ENCODE measurements at places on chromosomes 1 and 21.

DNA sequence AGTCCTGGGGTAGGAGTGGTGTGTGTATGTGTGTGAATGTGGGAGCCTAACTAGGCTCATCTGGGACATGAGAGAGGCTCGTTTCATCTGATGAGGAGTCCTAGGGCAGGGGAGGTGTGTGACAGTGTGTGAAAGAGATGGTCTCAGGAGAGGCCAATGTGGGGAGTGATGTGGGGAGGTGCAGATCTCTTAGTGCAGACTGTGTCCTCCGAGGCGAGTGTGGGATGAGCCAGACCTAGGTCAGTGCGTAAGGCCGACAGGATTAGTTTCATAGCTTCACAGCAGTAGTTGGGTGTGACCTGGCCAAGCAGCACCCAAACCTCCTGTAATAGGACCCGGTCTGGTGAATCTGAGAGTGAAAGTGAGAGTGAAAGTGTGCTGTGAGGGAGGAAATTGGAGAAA, 94.7 kb downstream of the LIPI start:
- DNase-seq = no peak

DNA sequence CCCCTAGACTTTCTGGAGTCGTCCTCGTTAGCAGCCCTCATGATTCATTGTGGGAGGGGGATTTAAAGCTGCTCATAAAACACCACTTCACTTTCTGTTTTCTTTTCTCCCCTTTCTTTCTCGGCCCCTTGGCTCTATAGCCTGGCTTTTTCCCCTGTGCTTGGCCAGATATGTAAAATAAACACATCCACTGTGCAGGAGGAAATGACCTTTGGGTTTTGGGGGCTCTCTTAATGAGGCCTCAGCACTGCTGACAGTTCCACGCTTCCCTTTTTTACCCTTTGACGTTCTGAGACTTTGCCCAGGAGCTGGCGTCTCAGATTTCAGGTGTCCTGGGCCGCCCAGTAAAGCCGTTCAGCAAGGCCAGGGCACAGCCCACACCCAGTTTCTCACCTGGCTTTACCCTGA, 65.7 kb downstream of the RUNX3 start:
- no peak for DNase-seq

DNA sequence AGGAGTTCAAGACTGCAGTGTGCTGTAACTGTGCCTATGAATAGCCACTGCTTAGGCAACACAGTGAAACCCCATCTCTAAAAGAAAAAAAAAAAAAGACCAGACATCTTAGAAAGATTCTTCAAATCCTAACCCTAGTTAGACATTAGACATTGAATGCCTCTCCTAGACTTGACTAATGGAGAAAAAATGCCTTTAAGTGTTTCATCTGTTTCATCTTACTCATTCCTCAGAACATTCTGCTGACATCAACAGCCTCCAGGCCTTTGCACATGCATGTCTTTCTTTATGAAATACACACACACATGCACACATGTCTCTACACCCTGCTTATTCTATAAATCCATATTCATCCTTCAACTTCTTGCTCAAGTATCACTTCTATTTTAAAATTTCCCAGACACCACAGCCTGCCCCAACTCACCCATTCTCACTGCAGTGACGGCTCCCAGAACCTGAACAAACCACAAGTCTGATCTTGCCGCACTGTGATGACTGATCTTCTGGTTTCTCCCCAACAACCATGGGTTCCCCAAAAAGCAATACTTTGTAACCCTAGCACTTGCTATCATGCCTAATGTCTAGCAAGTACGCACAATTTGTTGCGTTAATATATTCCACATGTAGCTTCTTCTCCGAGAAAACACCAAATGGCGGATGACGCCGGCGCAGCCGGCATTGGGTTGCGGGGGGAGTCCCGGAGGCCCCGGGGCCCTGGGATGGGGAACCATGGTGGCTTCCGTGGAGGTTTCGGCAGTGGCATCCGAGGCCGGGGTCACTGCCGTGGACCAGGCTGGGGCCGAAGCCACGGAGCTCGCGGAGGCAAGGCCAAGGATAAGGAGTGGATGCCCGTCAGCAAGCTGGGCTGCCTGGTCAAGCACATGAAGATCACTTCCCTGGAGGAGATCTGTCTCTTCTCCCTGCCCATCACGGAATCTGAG, 37.4 kb downstream of the LRRC52 start:
- DNase-seq = no peak

GRCh38 chr1:25021591-25022215, 91.6 kb upstream of the RUNX3 start:
- no peak for DNase-seq

DNA sequence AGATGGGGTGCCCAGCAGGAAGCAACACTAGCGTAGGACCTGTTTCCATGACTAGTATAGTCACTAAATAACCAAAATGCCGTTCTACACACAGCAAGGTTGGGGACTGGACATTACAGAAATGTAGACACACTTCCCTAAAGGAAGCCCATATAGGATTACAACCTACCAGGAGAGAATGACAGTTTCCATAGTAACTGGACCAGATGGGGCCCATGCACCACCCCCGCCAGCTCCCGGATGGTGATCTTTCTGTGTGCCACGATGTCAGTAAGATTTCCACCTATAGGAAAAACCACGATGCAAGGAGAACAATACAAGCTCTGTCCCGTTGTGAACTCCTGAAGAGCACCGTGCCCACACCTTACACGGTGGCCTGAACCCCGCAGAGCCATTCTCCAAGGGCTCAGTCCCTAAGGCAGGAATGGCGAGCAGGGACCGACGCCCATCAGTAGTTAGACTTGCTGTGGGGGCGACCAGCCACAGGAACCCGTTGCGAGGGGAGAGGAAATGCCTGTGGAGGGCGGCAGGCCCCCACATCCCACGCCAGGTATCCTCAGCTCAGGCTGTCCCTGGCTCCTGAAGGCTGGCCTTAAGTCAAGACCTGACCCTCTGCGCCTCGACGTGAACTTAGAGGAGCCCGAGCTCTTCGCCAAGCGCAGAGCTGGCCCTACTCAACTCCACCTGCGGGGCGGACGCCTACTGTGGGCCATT, 13.6 kb upstream of the CEP85 start:
- DNase-seq = no peak

DNA sequence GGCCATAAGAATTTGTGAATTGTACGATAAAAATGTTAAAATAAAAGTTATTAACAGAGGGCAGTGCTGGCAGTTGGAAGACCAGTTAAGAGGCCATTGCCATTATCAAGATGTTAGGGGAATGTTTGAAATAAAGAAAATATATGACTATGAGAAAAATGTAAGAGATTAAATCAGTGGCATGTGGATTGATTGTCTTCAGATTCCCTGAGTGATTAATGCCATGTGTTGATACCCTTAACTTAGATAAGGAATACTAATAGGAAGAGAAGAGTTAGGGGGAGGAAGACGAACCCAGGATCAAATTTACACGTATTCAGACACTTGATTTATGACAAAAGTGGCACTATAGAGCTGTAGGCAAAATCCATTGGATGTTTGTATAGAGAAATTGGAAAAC, 155.8 kb downstream of the PIK3R3 start:
- no peak for DNase-seq

DNA sequence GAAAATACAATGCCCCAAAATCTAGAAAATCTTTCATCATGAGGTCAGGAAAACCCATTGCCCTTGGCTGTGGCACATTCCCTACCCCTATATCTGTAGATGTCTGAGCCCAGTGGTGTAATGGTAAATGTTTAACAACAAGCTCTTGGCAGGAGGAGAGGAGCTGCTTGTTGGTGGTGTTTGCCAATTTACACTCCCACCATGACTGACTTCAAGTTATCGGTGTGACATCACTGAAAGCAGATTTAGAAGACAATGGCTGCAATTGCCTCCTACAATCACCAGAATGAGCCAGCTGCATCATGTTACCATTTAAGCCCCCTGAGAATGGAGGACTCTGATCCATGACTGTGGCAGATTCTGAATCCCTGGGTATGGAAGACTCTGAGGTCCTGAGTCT, 70.9 kb downstream of the SDC3 start:
- DNase-seq = no peak

DNA sequence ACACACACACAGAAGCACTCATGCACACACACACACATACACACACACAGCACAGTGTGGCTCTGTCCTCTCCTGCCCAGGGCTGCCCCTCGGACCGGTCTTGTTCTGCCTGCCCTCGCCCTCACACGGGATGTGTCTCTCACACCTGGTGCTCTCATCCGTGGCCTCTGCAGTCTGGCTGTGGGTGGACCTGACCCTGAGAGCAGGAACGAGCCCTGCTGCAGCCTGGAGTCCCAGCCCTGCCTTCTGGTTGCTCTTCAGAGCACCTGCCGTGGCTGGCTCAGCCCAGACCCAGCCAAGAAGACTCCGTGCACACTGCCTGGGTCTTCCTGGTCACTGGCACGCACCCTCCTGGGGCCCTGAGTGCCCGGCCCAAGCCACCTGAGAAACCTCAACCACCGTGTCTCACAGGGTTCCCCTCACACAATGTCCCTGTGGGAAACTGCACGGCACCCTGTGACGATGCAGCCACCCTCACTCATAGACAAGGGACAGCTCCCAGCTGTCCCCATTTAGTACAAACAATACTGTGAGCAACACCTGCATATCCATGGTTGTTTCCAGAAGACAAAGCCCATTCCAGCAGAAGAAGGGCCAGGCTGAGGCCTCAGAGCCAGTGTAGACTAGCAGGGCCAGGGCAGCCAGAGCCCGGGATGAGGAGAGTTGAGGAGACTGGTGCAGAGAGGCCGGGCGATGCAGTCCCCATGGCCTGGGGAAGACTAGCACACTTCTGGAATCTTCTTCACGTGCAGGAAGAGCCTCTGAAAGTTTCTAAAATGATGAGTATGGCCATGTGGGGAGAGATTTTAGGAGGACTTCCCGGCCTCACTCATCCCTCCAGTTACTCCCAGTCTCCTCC, 234.0 kb downstream of the NPHP4 start:
- no peak for DNase-seq

GRCh38 chr1:110113551-110113950, 1.3 kb downstream of the UBL4B start:
- no peak for DNase-seq

DNA sequence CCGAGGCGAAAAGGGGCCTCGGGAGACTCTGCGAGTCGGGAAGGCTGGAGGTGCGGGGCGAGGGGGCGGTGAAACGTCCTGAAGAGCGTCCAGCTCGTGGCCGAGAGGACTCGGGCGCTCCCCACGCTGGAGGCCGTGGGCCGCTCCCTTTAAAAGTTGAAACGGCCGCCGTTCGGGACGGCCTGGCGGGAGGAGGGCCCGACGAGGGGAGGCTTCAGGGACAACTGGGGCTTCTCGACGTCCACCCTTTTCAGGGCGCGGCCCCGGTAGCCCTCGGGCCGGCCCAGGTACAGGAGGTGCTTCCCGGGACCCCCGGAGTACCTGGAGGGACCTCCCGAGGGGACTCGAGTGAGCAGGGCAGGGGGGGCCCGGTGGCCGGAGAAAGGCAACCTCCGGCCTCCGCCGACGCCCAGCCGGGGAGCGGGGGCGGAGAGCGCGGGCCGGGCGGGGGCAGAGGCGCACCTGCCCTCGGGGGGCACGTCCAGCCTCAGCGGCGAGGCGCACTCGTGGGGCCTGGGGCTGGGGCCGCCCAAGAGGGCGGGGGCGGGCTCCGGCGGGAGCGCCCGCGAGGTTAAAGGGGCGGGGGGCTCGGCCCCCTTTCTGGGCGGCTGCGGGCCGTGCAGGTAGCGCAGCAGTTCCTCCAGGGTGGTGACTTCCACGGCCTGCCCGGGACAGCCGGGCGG, 14.0 kb downstream of the SEMA6C start:
- no peak for DNase-seq

- DNase-seq = no peak
Measured at GRCh38 chr1:56326056-56326455, 253.3 kb downstream of the PLPP3 start.
